ENCODE measurements at places on chromosomes 11 and 22.

DNA sequence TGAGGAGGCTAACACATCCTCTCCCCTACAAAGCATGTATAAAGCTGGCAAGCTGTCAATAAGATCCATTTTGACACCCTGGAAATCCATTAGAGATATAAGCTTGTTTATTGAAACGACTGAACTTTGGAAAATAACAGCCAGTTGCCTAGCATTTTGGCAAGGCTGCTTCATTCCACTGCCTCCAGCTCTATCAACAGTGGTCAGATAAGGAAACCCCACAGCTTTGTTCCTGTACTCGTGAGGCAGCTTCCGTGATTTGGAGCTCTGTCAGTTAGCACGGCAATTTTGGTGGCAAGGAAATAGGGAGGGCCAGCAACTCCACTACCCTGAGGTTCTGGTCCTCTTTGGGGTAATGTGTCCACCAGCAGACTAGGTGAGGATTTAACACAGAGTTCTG is 2.0 kb upstream of the OR51S1 start:
- DNase-seq = no peak

DNA sequence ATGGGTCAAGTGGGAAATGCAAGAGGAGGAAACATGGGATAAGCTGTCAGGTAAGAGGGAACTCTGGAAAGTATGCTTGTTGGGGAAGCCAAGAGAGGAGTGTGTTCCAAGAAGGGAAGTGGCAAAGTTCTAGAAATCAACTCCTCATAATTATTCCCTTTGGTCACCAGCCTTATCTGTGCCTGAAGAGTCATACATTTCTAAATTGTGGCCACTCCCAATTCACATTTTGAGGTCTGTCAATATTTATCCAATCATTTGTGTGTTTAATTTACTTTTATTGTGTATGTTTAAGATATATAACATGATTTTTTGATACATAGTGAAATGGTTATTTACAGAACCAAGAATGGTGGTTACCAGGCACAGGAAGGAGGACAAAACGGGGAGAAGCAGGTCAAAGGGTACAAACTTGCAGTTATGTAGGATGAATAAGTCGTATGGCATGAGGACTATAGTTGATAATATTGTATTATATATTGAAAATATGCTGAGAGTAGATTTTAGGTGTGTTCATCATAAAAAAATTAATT is 131.7 kb downstream of the GRIA4 start:
- peak; percentile 26 for DNase-seq

DNA sequence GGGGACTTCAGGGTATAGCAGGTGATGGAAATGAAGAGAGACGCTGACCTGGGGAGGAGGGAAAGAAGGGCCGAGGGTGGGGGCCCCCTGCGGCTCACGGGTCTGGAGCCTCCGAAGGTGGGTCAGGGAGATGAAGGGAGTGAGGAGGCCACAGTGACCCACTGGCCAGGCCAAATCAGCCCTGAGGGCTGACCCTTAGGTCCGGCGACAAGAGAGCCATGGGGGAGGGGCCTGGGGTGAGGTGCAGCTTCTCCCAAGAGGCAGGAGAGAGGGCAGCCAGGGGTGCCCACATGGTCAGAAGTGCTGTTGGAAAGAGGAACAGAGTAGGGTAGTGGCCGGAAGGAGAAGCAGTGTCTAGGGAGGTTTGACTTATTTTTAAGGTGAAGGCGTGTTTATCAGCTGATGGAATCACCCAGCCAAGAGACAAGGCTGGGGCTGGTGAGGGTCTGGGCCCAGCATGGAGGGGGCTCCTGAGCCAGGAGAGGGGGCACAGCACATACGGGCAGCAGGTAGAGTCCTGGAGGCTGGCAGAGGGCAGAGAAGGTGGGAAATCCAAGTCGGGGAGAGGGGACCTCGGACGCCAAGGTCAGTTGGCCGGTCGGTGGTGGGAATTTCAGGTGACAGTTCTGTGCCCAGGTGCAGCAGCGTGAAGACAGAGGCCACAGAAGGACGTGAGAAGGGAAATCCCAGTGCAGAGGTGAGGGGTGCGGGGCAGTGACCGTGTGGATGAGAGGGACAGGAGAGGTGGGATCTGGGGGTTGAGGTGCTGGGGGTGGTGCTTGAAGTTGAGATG is 49.0 kb downstream of the LINC01488 start:
- no peak for DNase-seq

DNA sequence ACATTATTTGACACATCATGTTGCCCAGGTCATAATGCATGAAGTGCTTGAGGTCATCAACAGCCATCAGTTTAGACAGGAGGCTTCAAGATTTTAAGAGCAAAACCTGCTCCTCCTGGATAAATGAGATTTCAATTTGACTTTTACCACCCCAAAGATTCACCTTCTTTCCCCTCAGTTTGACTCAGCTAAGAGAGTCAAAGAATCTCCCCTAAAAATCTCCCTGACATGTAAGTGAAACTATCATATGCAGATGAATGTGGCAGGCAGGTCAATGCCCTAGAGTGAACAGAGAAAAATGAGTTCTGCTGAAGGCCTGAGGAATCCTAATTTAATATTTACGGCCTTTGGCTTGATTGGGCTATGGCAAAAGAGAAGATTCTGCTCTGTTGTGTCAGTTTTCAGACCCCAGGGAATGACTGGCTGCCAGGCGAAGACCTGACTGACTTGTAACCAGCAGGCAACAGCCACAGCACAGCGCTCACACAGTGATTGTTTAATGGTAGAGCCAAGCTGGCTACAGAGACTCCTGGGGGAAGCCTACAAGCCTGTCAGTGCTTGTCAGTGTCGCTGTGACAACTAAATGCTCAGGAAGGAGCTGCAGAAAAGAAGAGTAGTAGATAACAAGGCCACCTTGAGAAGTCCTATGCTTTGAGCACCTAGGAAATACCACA is 491.2 kb upstream of the LRRC4C start:
- no peak for DNase-seq

GRCh38 chr22:36147196-36147791 is 13.3 kb downstream of the APOL3 start:
- no peak for DNase-seq

DNA sequence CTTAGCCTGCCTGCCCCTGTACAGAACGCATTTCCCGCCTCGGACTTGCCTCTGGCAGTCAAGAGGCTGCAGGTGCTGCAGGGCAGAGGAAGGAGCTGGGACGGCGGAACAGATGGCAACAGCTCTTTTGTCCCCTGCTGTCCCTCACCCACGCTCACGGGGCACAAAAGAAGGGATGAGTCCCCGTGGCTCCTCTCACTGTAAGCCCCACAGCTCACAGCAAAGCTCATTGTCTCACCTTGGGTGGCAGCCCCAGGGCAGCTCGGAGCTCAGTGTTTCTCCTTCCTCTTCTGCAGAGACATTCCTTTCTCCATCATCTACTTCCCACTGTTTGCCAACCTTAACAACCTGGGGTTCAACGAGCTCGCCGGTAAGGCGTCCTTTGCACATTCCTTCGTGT is 24.3 kb downstream of the SLC25A18 start:
- no peak for DNase-seq

DNA sequence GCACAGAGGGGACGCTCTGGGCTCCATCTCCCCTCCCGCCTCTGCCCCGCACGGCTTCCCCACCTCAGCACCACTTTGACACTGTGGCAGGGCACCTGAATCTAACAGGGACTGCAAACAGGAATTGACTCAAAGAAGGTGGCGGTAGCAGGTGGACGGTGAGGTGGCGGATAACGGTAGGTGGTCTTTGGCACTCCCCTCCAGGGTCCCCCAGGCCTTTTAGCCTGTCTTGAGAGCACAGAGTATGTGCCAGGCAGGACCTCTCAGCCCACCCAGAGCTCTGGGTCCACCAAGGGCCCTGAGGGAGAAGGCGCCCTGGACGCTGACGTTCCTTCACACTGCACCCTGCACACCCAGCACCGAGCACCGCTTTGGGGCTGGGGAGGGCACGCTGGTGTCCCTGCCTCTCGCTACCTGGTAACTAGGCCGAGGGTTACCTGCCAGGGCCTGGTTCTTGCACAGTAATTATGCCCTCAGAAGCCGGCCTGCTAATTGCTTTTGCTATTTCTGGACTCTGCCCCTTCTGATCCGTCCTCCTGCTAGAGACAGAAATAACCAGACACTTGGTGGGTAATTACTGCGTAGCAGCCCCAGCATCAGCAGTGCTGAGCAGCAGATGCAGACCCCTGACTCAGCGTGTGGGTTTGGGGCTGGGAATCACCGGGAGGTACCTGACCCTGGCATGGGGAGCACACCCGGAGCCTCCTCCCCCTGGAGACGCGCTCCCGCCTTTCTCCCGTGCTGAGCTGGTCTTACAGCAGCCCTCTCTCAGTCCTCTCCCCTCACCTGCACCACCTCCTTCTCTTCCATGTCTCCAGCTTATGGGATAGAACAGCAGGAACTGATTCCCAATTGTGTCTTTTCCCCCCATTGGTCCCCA is 103.3 kb upstream of the B3GAT1 start:
- peak; percentile 18 for DNase-seq

- no peak for DNase-seq
Observed at GRCh38 chr22:37164505-37164887, 14.8 kb upstream of the IL2RB start.

- peak; percentile 47 for DNase-seq
Observed at GRCh38 chr11:59706518-59707285, 6.9 kb downstream of the OR10V1 start.

- DNase-seq = peak; percentile 93
Observed at GRCh38 chr11:47355283-47356128, 3.0 kb upstream of the MYBPC3 start.

- DNase-seq = no peak
Observed at GRCh38 chr22:19629331-19629719, 85.0 kb upstream of the SEPTIN5 start.

GRCh38 chr11:64560139-64560771 is 30.8 kb upstream of the SLC22A12 start:
- no peak for DNase-seq

DNA sequence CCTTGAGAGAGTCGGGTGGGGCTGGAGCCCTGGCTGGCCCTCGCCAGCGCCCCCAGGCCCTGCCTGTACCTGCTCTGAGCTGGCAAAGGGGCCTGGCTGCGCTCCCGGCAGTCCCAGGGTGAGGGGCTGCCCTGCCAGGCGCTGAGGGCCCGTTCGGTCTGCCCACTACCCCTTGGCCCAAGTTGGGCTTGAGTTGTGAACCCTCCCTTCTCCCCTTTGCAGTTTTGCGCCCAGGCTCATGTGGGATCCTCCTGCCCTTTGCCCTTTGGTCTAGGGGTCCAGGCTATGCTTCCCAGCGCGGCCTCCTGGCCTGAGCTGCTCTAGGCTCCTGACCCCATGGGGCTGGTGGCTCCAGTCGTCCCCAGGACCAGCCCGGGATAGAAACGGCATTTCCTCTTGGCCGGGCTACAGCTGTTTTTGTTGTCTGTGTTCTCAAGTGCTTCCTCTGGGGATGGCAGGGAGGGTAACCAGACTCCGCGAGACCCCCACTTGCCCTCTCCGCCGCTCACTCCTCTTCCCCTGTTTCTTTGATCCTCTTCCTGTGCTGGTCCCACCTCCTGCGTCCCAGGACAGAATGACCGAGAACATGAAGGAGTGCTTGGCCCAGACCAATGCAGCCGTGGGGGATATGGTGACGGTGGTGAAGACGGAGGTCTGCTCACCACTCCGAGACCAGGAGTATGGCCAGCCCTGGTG is 34.9 kb downstream of the PRDM11 start:
- DNase-seq = no peak

DNA sequence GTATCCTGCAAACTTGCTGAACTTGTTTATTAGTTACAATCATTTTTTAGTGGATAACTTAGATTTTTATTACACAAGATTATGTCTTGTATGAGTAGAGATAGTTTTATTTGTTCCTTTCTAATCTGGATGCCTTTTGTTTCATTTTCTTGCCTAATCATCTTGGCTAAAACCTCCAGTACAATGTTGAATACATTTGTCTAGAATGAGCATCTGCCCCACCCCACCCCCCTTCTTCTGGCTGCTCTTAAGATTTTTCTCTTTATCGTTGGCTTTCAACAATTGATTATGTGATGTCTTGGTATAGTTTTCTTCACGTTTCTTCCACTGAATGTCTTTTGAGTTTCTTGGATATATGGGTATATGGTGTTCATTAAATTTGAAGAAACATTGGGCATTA is 37.3 kb upstream of the TUB start:
- no peak for DNase-seq

DNA sequence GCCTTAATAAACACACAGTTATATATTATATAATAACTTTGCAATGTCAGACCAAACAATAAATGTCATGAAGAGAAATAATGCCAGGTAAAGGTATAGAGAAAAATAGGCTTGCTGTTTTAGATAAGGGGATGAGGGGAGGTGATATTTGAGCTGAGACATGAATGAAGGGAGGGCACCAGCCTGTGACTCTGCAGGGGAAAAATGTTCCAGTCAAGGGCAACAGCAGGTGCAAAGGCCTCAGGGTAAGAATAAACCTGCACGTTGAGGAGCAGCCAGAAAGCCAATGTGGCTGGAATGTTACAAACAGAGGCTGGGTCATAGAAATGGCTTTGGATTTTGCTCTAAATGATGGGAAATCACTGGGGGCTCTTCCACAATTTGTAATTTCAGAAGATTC is 519.6 kb downstream of the SOX6 start:
- no peak for DNase-seq

DNA sequence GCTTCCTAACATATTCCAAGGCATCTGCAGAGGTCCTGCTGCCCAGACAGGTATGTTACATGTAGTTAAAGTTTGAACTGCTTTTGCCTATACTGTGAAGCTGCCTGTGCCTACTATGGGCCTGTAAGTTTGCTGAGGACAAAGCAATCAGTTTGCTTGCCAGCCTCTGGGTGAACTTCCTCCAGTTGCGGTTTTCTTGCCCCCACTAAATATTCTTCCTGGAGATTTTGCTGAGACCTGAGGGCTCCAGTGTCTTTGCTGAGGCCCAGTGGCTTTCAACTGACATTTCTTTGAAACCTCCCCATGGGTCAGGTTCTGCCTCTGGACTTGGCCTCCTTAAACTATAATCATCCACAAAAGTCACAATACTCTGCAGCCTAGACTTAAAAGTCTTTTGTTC is 29.6 kb upstream of the MMP20 start:
- no peak for DNase-seq

DNA sequence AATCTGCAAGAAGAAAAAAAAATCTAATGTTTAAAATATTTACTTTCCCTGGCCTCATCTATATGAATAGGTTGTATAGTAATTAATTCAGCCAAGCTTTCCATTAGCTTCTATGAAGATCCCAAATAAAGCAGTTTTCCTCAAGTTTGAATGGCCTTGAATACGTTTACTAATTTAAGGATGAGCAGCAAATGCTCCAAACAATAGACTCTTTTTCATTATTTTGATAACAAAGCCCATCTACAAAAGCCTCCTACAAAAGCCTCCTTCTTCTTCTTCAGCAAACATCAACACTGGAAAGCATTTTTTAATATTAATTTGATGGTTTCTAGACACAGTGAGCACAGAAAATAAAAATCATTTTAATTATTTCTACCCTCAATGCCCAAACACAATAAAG is 1130.3 kb upstream of the CNTN5 start:
- DNase-seq = no peak

Measured in large intestine (tissue), 12 donors.